ENCODE measurements at places on chromosomes 4 and X.

GRCh38 chr4:5900844-5901243, 8.0 kb upstream of the CRMP1 start:
- DNase-seq: no peak

DNA sequence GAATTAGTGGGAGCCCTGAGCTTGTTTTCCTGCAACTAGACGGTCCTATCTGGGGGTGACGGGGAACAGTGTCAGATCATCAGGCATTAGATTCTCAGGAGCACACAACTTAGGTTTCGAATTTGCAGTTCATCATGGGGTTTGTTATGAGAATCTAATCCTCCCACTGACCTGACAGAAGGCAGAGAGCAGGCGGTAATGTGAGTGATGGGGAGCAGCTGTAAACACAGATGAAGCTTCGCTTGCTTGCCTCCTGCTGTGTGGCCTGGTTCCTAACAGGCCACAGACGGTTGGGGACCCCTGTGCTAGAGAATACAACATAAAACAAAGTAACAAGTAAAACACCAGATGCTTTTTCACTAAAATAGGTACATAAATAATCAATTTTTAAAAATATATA, 86.2 kb upstream of the BLTP1 start:
- no peak for DNase-seq

DNA sequence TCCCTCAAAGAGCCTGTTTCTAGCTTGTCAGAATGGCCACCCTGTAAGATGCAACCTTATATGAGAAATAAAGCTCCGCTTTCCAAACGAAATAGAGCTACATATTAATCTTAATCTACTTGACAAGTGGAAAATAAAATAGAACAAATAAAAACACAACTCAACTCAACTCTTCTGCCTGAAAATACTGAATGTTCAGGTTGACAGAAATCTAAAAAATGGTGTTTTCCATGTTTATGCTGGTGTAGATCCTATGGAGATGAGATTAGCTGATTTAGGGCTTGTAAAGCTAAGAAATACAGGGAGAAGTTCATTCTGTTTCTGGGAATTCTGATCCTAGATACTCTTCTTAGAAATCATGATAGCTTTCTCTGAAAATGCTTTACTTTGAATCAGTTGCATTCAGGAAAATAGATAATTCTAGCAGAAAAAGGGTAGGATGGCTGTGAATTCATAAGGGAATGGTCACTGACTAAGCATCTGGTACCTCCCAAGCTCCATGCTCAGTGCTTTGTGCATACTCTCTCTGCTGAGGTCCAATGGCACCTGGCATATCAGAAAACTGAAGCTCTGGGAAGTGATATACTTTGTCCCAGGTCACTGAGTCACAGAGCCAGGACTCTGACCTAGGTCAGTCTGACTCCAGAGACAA, 89.2 kb upstream of the EXOC1L start:
- no peak for DNase-seq

GRCh38 chr4:108155373-108155772, 13.4 kb downstream of the LEF1 start:
- DNase-seq: no peak

GRCh38 chr4:108203377-108203776, 34.6 kb upstream of the LEF1 start:
- no peak for DNase-seq

DNA sequence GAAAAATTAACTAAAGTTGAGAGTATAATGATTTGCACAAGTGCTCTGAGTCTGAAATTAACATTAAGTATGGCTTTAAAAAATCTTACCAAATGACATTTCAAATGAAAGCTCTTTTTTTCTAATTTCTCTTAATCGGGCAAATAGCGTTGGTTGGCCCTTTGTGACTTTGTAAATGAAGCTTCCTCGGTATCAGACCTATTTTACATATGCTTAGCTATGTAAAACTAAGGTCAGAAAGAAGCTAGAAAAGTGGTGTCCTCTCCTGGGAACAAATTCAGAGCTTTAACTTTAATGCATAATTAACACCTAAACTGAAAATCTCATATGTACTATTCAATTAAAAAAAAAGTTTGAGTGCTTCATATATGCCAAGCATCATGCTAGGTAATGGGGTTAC, 62.7 kb downstream of the N4BP2 start:
- no peak for DNase-seq

DNA sequence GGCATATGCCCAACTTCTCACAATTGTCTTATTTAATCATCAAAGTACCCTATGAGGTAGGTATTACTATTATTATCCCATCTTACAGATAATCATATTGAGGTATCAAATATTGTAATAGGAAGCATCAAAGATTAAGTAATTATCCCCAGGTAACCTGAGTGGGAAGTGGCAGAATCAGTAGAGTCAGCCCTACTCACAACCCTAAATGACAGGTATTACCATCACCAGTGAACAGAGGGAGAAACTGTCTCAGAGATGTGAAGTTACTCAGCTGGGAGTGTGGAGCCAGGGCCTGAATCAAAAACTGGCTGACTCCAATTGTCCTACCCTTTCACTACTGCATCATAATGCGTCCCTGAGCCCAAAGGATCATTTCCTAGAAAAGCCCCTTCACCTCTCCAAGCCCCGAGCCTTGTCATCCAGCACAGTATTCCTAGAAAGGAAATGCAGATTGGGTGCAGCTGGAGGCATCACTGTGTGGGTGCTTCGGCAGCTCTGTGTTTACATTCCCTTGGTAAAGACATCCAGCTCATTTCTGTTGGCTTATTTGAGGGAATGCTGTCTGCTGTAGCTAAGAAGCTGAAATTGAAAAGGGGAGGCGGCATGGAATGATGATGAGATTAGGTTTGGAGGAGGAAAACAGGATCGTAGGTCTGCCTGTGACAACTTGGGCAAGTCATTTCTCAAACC, 72.8 kb downstream of the DHX15 start:
- DNase-seq: no peak

DNA sequence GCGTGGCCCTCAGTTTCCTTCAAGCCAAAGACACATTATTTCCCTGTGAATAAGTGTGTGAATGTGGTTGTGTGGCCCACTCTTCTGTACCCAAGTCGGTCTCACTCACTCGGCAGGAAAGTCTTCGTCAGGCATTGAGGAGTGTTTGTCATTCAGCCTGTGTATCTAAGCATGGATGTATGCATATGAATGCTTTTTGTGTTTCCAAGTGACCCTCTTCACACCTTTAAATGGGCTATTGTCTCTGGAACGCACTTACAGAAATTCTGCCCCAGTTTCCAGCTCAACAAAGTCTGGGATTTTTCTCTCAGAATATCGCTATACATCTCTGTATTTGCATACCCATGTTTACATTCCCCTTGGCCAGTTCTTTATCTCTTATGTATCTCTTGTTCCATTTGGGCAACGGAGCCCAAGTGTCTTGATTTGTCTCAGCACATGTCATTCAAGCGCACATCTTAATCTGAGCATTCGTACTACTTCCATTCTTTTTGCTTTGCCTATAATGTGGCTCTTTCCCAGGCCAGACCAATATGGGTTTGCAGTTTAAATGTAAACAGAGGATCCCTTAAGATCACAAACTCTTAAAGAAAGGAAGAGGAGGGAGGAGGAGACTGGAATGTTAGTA, 4.8 kb downstream of the BCOR start:
- DNase-seq: no peak

DNA sequence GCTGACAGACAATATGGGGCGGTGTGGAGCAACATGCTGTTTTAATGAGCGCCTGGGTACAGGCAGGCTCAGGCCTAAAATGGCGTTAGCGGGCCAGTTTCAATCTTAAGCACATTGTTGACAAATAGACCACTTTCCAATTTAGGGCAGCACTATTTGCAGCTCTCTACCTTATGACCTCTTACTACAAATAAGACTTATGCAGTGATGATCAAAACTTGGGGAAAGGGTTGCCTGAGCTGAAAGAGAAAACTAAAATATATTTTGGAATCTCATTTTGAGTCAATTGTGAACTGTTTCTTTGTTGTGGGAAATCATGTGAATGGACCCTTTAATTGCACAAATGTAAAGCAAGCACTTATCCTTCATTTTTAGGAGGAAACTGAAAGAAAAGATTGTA, 25.5 kb upstream of the GPAT3 start:
- no peak for DNase-seq

DNA sequence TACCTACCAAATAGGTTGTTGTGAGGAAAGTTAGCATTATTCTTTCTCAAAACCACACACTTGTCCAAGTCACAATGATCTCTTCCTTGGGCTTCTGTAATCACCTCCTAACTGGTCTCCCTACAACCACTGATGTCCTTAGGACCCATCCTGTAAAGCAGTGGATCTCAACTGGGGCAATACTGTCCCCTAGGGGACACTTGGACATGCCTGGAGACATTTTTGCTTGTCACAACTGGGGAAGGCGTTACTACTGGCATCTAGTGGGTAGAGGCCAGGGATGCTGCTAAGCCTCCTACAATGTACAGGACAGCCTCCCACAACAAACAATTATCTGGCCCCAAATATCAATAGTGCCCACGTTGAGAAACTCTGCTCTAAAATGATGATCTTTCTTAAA, 118.7 kb upstream of the AP1S2 start:
- DNase-seq: peak; percentile 15
